ENCODE measurements at places on chromosomes 6 and 20. TPM values are rescaled to one million over a fixed set of nuclear protein-coding genes. Genes with fewer than 3 reads are reported as not detected.

Gene PLTP
- 23.4 TPM for total RNA-seq

Gene RIMS1
- total RNA-seq, result 17.1 TPM

Gene TFB1M
- total RNA-seq, result 33.8 TPM

Gene CDH26
- 0.28 TPM for total RNA-seq

Gene THBS2
- 629 TPM for total RNA-seq

Gene OLIG3
- total RNA-seq, result not detected

Gene CLPSL2
- not detected for total RNA-seq

Gene NRSN2
- total RNA-seq, result 31.0 TPM

Gene ARG1
- total RNA-seq, result not detected

Gene UNC5CL
- not detected for total RNA-seq

Gene BCL2L1
- total RNA-seq, result 83.4 TPM

Gene MROH8
- 0.38 TPM for total RNA-seq

Gene KCNK16
- not detected for total RNA-seq

Gene SNAP25
- total RNA-seq, result 0.77 TPM

Gene CCM2L
- not detected for total RNA-seq

Gene IRF4
- total RNA-seq, result 0.28 TPM

Gene B4GALT5
- total RNA-seq, result 17.1 TPM

Gene SYNDIG1
- 0.58 TPM for total RNA-seq

Gene HTR1E
- not detected for total RNA-seq

Gene DAAM2
- total RNA-seq, result 36.9 TPM

Gene POM121L2
- total RNA-seq, result not detected

Gene GMDS
- total RNA-seq, result 11.7 TPM

Gene FBXO9
- 36.4 TPM for total RNA-seq

Gene FKBP1C
- total RNA-seq, result 0.38 TPM

Gene RNF182
- total RNA-seq, result 9.0 TPM

Gene PHACTR1
- 0.19 TPM for total RNA-seq

Gene COL10A1
- not detected for total RNA-seq

Gene RAD21L1
- total RNA-seq, result not detected

Gene CARMIL1
- total RNA-seq, result 15.3 TPM

Gene C6orf163
- 0.77 TPM for total RNA-seq

Gene SHLD1
- 1.2 TPM for total RNA-seq

Gene COL21A1
- total RNA-seq, result 0.38 TPM

Gene NKAIN2
- total RNA-seq, result not detected

Gene LY6G6D
- not detected for total RNA-seq

Gene PPT2
- total RNA-seq, result 10.2 TPM

Gene CST2
- total RNA-seq, result 6.9 TPM

Gene SLC17A5
- 85.1 TPM for total RNA-seq

Gene TSHZ2
- 1.4 TPM for total RNA-seq

Gene FAM83D
- 3.7 TPM for total RNA-seq

Gene ZNF391
- total RNA-seq, result 2.5 TPM

Gene TSPO2
- total RNA-seq, result not detected

Gene PRSS16
- total RNA-seq, result 0.19 TPM

Gene MICB
- total RNA-seq, result 20.7 TPM

Gene HSD17B8
- 9.0 TPM for total RNA-seq

Gene EIF6
- total RNA-seq, result 187 TPM

Gene C4A
- 5.1 TPM for total RNA-seq

Gene CAP2
- 17.8 TPM for total RNA-seq

Gene SLC22A7
- total RNA-seq, result not detected

Gene KHDC1
- 2.3 TPM for total RNA-seq

Gene ANGPT4
- under 0.01 TPM for total RNA-seq

Gene FLRT3
- 0.58 TPM for total RNA-seq

Gene HLA-DOB
- total RNA-seq, result under 0.01 TPM

Gene PNLDC1
- total RNA-seq, result 0.19 TPM

Gene GTF3C6
- total RNA-seq, result 89.9 TPM

Gene SLPI
- not detected for total RNA-seq

Gene MLIP
- not detected for total RNA-seq

Gene DNAH8
- total RNA-seq, result under 0.01 TPM
